ENCODE measurements at places on chromosomes 1 and 21.

DNA sequence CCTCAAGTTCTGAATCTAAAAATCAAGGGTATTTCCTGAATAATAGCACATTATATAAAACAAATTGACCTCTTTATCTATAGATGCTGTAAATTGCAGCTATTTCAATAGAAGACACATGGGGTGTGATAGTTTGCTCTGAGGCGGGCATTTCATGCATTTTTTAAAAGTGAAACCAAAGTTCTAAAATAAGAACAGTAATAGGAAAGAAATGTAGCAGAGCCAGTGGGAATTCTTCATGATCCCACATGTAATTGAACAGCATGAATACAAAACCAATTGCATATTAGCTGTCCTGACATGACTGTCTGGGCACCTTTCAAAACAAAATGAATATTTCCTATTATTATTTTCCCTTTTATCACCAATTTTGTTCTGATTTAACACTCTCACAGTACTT, 85.0 kb downstream of the RGS21 start:
- peak; percentile 74 for DNase-seq

DNA sequence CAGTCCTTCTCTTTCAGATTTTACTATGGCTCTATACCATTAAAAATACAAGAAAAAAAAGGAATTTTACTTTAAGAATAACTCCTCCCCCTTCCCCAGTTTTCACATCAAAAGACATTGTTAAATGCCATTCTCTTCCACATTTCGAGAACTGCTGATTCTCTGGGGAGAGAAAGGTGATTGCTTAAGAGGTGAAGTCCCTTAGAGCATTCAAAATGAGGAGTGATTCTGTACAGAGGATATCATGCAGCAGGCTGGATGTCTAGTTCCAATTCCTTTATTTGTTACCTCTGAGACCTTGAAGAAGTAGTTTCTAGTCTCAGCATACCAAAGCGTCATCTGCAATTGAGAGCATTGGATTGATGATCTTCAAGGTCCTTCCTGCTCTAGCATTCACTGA, 46.9 kb downstream of the FMO3 start:
- no peak for DNase-seq

GRCh38 chr21:42592156-42592820, 61.1 kb upstream of the PDE9A start:
- DNase-seq = no peak

- DNase-seq = no peak
Observed at GRCh38 chr1:84541679-84542078, 32.6 kb downstream of the CTBS start.

DNA sequence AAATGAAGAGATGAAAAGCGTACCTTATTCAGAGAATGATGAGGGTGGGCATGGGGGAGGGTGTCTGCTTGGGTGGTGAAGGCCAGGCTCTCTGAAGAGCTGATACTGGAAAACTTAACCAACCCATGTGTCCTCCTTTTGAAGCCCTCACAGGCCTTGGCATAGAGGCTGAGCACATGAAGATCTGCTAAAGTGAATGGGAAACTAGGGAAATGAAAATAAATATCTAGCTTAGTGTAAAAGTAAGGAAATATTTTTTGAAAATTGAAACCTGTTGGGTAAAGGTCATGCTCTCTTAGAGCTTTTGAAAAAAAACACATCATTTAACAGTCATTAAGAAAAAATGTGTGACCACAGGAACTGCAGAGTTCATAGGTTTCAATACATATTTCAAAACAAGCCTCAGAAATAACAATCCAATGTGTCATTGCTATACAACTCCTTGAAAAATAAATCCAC, 40.5 kb upstream of the RALGPS2 start:
- peak; percentile 94 for DNase-seq

DNA sequence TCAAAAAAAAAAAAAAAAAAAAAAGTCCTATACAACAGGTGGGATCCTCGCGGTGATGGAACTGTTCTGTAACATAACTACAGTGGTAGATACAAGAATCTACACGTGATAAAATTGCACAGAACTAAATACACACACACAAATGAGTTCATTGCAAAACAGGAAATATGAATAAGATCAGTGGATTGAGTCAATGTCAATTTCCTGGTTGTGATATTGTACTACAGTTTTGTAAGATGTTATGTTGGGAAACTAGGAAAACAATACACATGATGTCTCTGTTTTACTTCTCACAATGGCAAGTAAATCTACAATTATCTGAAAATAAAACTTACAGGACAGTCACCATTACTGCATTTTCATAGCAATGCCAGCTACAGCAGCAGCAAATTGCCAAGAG, 59.8 kb downstream of the ITGB3BP start:
- DNase-seq = peak; percentile 13

DNA sequence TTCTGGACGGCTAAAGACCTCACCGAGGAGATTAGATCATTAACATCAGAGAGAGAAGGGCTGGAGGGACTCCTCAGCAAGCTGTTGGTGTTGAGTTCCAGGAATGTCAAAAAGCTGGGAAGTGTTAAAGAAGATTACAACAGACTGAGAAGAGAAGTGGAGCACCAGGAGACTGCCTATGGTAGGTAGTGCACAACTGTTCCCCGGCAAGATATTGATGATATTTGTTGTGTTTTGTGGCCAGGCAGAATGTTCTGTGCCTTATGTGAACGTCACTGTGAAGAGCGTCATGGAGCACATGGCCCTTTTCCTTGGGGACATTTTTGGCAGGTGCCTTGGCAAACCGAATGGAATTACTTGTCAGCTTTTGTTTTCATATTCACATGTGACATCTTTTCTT, 191.7 kb downstream of the DISC1 start:
- DNase-seq = peak; percentile 40

Data from fibroblast of skin of right quadriceps (primary cell).